ENCODE measurements at places on chromosomes 7 and 10.

GRCh38 chr10:60350400-60350799 is 39.3 kb downstream of the ANK3 start:
- DNase-seq = peak; percentile 14

GRCh38 chr10:15795036-15795792 is 65.1 kb downstream of the MINDY3 start:
- no peak for DNase-seq

DNA sequence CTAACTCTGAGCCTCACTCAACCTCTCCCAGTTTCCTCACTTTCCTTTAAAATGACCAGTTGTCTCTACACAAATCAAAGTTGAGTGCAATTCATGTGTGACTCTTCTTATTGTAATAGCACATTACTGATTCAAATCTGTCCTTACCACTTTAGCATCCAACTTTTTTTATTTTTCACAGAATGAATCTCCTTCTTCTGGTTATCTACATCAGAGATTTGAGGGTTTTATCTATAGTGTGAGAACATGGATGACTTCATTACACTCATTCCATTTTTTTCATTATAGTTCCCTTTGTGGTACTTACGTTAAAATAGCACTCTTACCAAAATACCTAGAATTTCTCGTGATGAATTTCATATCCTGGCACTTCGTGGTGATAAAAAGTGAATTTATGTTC is 43.3 kb downstream of the RTKN2 start:
- no peak for DNase-seq

DNA sequence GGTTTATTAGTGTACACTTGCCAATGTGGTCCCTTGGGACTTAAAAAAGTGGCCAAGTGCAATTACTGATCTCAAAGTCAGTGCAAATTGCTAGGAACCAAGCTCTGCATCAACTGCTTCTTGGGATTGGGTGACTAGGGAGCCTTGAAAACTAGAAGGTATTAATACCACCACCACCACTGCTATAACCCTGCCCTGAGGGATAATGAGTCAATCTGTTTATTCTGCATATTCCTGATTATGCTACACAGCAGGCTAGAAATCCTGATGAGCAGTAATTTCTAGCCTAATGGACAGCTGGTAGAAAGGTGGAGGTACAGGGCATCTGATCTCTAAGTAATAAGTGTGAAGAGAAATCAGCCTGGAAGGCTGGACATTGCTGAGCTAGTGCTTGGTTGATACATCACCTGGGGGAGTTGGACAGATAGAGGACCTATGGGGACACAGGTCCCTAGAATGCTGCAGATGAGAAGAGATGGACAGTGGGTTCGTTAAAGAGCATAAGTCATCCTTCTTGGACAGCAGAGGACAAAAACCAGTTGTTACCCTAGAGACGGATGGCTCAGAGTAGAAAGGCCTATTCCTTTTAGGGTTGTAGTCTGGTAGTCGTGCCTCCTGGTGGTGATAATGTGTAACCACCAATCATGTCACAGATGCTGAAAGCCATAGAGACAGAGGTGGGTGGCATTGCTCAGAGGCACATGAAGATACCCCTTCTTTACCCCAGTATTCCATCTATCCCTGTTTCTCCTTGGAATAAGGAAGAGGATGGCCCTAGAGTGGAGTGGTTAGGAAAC is 554.8 kb downstream of the SORCS1 start:
- DNase-seq = no peak

- DNase-seq = no peak
Observed at GRCh38 chr7:36207451-36208291, 54.6 kb downstream of the EEPD1 start.

GRCh38 chr10:3757250-3757637 is 27.8 kb downstream of the KLF6 start:
- DNase-seq = no peak
